ENCODE measurements at places on chromosomes 4 and X.

DNA sequence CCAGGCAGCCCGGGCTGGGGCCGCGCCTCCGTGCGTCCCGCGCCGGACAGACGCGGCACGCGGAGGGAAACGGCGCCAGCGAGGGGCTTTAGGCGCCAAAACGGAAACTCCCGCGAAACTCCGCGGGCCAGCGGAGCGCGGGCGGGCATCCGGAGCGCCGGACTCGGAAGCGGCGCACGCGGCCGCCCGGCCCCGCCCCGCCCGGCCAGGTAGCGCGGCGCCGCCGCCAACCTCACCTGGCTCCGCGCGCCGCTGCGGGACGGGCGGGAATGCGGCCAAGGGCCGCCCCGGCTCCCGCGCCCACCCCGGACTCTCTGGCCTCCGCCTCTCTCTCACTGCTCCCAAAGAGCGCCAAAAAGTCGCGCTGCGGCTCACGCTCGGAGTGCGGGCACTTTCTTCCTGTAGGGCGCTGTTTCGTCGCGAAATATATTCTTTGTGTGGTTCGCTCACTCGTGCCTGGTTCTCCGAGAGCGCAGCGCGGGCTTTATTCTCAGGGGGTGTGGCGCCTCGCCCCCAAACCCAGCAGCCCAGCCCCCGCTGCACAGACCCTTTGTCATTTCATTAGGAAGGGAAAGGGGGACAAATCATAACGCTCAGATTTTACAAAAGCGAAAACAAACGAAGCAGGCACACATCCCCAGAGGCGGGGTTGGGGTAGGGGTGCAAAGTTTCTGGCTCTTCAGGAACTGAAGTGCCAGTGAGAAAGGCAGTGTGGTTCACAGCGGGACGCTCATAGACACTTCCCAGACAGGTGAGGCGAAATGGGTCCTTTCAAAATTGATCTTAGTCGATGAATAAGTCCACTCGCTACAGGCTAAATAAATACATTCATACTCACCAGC lies 961 bp upstream of the MBNL3 start:
- DNase-seq = no peak

GRCh38 chr4:90443231-90443630 lies 316.0 kb downstream of the CCSER1 start:
- DNase-seq = no peak

DNA sequence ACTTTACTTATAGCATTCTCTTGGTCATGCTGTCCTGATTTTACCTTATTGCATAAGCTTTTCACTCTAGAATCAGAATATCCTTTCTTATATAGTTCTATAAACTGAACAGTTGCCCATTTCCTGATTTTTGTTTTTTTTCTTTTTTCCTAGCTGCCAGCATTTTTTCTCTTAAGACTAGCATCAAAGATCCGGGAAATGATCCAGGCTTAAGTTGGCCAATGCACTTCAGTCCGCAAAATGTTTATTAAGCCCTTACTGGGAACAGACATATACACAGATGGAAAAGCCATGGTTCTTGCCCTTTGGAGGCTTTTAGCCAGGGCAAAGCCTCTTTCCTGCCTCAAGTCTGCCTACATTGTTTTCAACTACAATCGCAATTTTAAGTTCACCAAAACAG lies 10.1 kb upstream of the BMP2K start:
- no peak for DNase-seq

GRCh38 chr4:41725254-41725653 lies 23.3 kb downstream of the PHOX2B start:
- DNase-seq = no peak

DNA sequence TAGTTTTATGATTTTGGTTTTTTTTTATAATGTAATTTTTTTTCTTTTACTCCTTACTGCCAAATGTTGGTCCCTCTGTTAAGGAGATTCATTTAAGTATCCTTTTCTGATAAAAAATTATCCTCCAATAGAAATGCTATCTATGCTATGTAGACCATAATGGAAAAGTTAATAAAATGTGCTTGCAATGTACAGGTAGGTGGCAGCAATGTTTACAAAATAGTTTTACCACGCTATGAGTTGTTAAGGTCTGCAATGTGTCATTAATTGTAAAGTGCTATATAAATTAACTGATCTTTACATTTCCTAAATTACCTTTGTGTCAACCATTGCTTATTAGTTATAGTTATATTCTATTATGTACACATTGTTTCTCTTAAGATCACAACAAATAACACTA lies 3.8 kb upstream of the CENPC start:
- no peak for DNase-seq

DNA sequence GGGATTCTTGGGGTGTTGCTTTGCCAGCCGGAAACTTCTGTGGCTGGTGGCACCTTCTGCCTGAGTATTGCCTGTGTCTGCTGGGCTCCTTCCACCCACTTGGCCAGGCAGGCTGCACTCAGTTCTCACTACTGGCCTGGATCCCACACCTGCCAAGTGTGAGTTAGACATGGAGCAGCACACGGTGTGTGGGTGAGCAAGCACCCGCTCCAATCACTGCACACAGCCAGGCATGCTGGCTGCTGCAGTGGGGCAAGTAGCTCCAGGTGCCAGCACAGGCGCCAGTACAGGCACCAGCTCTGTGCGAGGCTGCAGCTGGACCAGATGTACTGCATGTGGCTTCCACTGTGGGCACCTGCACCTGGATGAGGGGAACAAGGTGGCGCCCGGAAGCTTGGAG lies 23.9 kb downstream of the DCUN1D4 start:
- no peak for DNase-seq

GRCh38 chr4:93684571-93684970 lies 144.0 kb upstream of the ATOH1 start:
- DNase-seq = no peak

DNA sequence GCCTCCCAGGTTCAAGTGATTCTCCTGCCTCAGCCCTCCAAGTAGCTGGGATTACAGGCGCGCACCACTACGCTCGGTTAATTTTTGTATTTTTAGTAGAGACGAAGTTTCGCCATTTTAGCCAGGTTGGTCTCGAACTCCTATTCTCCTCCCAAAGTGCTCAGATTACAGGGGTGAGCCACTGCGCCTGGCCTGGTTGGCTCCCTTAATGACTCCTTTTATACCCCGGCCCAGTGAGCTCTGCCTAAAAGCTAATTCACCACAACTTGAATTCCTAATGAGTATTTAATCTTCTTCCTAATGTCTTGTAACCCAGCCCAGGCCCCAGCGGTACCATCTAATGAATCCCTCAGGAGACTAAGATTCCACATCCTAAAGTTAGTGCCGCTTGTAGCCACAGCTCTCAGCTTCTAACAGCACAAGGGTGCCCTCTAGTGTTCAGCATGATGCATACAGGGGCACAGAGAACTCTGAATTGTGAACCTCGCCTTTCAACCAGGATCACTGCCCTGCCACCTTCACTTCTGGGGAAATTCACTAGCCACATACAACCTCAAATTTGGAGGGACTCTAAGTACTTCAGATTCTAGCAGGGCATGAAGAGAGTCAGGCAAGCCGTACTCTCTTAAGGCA lies 89.5 kb downstream of the OR13H1 start:
- peak; percentile 4 for DNase-seq

- DNase-seq = no peak
Observed at GRCh38 chr4:37073226-37073840, 171.2 kb upstream of the NWD2 start.

DNA sequence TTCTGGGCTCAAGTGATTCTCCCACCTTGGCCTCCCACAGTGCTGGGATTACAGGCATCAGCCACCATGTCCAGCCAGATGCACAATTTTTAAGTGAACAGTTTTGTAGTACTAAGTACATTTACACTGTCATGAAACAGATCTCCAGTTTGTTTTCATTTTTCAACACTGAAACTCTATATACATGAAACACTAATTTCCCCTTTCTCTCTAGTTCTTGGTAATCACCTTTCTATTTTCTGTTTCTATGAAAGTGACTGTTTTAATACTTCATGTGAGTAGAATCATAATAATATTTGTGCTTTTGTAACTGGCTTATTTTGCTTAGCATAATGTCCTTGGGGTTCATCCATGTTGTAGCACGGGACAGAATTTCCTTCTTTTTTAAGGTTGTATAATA lies 237.4 kb downstream of the CAMK2D start:
- no peak for DNase-seq

GRCh38 chr4:10743357-10743756 lies 58.8 kb upstream of the CLNK start:
- DNase-seq = no peak

- no peak for DNase-seq
Observed at GRCh38 chrX:153533091-153533490, 15.6 kb downstream of the ATP2B3 start.

- DNase-seq = no peak
Observed at GRCh38 chr4:173346074-173346473, 11.9 kb upstream of the HMGB2 start.

DNA sequence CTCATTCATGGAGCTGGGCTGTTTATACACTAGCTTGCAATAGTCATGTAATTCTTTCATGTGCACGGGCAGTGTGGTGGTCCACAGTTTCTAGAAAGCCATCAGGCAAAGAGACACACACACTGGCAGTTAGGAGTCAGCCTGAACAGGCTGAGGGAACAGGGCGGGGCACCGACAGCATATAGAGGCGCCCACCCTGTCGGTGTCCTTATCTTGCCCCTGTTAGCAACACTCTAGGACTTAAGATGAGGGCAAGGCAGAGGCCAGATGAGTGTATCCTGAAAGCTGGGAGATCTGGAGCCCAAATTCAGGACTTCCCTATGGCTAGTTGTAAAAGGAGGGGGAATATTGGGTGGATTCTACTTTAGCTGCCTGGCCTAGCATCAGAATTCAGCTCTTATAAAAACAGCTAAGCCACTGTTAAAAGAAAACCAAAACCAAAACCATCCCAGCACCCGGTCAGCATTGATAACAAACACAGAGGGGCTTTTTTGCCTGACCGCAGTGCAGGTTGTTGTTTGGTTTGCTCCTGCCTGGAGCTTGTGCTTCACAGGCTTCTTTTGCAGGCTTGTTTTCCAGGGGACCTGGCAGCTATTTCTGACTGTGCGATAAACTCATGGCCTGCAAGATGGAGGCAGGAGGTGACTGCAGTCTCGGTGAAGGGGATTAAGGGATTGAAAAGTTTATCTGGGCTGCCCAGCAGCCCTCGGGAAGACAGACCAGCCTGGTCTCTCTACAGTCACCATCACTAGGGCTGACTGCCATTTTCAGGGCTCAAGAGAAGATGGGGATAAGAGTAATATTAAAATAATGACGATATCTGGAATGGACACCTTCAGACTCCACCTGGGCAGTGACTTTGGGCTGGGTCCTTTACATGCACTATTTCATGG lies 638.9 kb downstream of the MID1IP1 start:
- DNase-seq = no peak

- no peak for DNase-seq
Observed at GRCh38 chr4:102642631-102643298, 118.0 kb downstream of the MANBA start.

Measured in stimulated activated CD4-positive, alpha-beta T cell treated with anti-CD3 and anti-CD28 coated beads, Interleukin-12 subunit alpha, Interleukin-12 subunit beta, amount 100 ng/mL, for 24 hours (primary cell).